Activated T-helper 1 cell treated with anti-CD3 and anti-CD28 coated beads, Interleukin-12 subunit alpha, Interleukin-12 subunit beta, Interleukin-2, Interleukin-4 antibody, amounts not matched to agents 30 ng/mL and 10 ng/mL and 1 ng/mL, durations not matched to agents 14 hours and 24 hours and 36 hours (primary cell): ENCODE measurements at places on chromosomes 16 and 17. TPM values are rescaled to one million over a fixed set of nuclear protein-coding genes. Genes with fewer than 3 reads are reported as not detected.

DNA sequence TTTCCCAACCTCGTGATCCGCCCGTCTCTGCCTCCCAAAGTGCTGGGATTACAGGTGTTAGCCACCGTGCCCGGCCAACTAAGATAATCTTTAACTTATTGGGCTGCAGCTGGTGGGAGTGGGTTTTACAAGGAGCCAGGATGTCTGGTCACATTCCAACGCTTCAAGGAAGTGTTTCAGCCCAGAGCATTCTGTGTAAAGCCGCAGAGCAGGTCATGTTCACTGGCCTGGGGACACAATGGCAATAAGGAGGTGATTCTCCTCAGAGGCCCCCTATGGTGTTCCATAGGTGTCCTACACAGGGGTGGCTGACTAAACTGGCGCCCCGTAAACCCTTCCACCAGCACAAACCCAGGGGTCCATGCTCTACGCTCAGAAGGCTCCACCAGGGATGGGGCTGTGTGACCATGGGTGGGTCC is 1.2 kb downstream of the QPRT start:
- no peaks in the 10 kb centered on the region for H3K27me3 ChIP-seq
- H3K4me3 ChIP-seq: peak overlapping the region; percentile 68
- DNase-seq: no peak
- peak overlapping the region; percentile 88 for H3K27ac ChIP-seq

DNA sequence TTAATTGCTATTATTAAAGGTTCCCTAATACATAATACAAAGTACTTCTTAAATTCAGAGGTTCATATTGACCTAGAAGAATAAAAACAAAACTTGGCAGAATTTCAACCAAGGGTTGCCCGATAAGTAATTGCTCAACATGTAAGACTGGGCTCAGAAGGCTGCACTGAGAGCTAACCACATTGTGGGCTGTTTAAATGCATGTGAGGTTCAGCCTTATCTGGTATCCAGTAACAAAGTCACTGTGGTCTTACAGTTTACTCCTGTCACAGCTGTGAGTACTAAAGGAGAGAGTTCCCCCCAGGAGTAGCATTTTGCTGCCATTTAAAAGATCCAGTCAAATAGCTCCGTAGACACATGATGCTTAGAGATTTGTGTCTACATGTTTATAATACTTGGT is 1.6 kb upstream of the DHRS11 start:
- H3K27ac ChIP-seq: no peak overlapping the region
- peak overlapping the region; percentile 1 for H3K4me3 ChIP-seq
- H3K27me3 ChIP-seq: no peaks in the 10 kb centered on the region
- peaks cover 27% of the 10 kb centered on the region for H3K36me3 ChIP-seq
- peaks cover 28% of the 10 kb centered on the region for H3K4me1 ChIP-seq
- DNase-seq: no peak

DNA sequence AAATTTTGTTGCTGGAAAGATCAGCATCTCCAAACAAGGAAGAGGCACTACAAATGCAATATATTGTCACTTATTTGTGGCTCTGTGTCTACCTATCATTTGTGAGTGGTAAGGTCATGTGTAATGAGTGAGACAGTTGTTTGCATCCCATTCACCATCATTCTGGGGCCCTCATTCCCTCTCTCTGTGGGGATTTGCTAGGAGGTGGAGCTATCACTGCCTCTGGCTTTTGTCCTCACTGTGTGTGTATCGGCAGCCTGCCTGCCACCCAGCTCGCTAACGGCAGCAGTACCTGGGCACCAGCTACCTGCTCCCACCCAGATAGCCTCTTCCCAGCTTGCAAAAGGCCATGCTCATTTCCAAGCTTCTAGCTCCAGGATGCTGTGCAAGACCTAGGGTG is 379.2 kb upstream of the ZFHX3 start:
- H3K27ac ChIP-seq: no peak overlapping the region
- H3K4me1 ChIP-seq: no peaks in the 10 kb centered on the region
- no peak for DNase-seq
- H3K36me3 ChIP-seq: no peaks in the 10 kb centered on the region
- H3K4me3 ChIP-seq: no peak overlapping the region
- no peaks in the 10 kb centered on the region for H3K27me3 ChIP-seq

DNA sequence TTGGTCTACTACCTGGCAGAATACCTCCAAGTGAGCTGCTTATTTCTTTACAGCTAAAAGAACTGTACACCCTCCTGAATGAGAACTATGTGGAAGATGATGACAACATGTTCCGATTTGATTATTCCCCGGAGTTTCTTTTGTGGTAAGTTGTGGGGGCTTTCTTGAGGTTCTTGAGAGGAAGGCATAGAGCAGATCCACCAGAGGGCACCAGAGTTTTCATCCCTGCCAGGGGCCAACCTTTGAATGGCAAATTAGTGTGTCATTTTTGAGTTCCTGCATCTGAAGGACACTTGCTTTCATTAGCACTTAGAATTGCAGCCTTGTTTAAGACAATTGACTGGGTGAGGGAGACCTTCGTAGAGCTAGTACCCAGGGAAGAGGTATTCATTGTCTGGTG is 35.0 kb downstream of the NMT1 start:
- H3K4me3 ChIP-seq: no peak overlapping the region
- H3K27ac ChIP-seq: no peak overlapping the region
- no peaks in the 10 kb centered on the region for H3K4me1 ChIP-seq
- DNase-seq: no peak
- peaks cover 45% of the 10 kb centered on the region for H3K36me3 ChIP-seq

- no peak overlapping the region for H3K4me3 ChIP-seq
- peaks cover 1% of the 10 kb centered on the region for H3K36me3 ChIP-seq
- H3K27ac ChIP-seq: no peak overlapping the region
- no peak for DNase-seq
- H3K27me3 ChIP-seq: no peaks in the 10 kb centered on the region
Observed at GRCh38 chr16:24988129-24988518, 27.0 kb downstream of the ARHGAP17 start.

Gene CLEC3A
- not detected in 2 replicates for total RNA-seq

Gene FLOT2
- 92.2 and 98.8 TPM in 2 replicates for total RNA-seq

Gene CD300E
- not detected in 2 replicates for total RNA-seq

GRCh38 chr17:1274245-1274608 is 4.0 kb downstream of the BHLHA9 start:
- H3K27me3 ChIP-seq: peaks cover 33% of the 10 kb centered on the region
- no peaks in the 10 kb centered on the region for H3K36me3 ChIP-seq
